ENCODE measurements at places on chromosomes 7 and 10.

- DNase-seq = no peak
Measured at GRCh38 chr10:44935201-44935965, 24.2 kb upstream of the RASSF4 start.

DNA sequence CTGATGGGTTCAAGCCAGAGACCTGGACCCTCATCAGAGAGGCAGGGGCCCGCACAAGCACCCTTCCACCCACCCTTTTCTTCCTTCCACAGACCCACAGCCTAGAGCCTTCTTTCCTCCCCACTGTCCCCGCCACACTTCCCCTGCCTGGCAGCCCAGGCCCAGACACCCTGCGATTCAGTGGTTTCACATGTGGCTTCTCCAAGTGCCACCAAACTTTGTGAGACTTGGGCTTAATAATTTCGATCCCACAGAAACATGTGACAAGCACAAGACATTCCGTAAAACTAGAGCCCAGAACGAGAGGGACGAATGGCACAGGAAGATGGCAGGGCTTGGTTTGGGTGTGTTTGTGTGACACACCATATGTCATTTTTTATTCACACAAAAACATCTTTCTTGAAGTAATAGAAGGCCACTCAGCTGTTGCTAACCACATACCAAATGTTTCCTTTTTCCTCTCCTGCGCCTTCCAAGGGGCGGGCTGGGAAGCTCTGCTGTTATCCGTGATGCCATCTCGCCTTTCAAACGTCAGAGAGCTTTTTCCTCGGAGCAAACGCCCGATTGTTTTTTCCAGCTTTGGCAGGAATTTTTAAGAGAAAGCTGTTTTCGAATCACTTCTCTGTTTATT lies 162.9 kb downstream of the GRK5 start:
- DNase-seq = no peak

- DNase-seq = no peak
Measured at GRCh38 chr7:3399858-3400257, 98.8 kb downstream of the SDK1 start.

- no peak for DNase-seq
Measured at GRCh38 chr7:141071855-141072547, 1.9 kb upstream of the TMEM178B start.

Measured in NCI-H2107 (cell line).